ENCODE measurements at places on chromosomes 7 and 10.

DNA sequence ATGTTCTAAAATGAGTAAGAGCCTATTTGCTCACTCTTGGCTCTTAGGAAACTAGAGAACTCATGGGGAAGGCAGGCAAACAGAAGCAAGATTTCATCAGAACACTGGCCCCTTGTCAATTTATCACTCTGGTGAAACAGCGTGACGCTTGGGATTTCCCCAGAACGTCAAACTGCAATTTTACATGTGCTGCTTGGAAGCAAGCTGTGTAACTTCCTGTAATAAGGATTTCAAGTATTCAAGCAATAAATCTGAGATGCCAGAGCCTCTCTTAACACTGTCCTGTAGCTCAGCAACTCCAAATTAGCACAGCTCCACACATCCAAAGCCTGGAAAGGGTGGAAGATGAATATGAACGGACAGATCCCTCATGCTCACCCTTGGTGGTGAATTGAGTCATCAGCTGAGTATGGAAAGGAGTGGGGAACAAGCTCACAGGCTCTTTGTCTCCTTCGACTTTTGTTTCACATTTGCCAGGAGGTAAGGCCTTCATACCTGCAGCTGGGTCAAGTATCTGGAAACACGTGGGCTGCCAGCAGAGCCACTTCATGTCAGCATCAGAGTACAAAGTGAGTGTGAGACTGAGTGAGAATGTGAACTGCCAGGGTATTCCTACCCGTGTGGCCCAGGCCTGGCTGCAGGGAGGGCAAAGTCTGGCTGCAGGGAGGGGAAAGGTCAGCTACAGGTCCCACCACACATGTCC, 140.4 kb upstream of the NAMPT start:
- DNase-seq = no peak

GRCh38 chr7:44982535-44982923, 3.7 kb upstream of the MYO1G start:
- DNase-seq = no peak

- no peak for DNase-seq
Measured at GRCh38 chr10:62761115-62761514, 43.4 kb upstream of the ADO start.

- DNase-seq = no peak
Measured at GRCh38 chr7:66535414-66536329, 93.0 kb upstream of the KCTD7 start.

DNA sequence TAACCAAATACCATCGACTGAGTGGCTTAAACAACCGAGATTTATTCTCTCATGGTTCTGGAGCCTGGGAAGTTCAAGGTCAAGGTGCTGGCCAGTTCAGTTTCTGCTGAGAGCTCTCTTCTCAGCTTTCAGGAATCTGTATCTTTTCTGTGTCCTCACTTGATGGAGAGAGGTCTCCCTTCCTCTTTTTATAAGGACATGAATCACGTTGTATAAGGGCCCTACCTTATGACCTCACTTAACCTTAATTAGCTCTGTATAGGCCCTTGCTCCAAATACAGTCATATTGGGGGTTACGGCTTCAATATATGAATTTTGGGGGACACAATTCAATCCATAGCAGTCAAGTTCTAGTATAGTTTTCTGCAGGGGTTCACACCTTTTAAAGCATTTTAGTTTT, 135.2 kb upstream of the ADO start:
- DNase-seq = no peak

GRCh38 chr10:13043520-13043919, 42.0 kb upstream of the CCDC3 start:
- DNase-seq = no peak

- no peak for DNase-seq
Measured at GRCh38 chr10:92972066-92972870, 88.3 kb upstream of the CYP26C1 start.

GRCh38 chr7:95304990-95305389, 19.3 kb downstream of the PON1 start:
- DNase-seq = no peak

- peak; percentile 48 for DNase-seq
Measured at GRCh38 chr7:89623018-89623672, 531.1 kb upstream of the STEAP1 start.

- DNase-seq = no peak
Measured at GRCh38 chr10:104201636-104202035, 30.5 kb downstream of the CFAP43 start.

DNA sequence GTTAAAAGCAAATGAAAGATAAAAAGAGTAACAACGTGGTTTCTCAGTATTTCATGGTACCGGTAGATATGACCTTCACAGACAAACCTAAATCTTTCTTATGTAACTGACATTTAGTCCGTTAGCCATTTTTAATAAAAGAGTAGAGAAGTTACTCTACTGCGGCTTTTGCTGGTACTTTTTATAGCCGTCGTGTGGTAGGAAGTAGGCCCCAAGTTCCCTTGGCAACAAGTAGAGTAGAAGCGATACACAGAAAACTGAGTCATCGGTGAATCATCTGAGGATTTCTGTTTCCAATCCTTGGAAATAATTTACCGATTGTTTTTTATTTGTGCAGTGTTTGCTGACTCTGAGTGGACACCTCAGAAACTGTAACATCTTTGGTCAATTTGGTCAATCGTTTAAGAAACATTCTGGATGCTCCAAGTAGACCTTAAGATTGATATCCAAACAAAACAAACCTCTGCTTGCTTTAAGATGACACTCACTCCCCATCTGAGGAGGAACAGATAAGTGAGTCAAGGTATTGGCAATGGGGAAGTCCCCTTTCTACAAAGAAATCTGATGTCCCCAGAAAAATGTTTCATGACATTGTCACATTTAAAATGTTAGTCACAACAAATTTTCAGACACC, 63.9 kb upstream of the AHR start:
- DNase-seq = no peak

DNA sequence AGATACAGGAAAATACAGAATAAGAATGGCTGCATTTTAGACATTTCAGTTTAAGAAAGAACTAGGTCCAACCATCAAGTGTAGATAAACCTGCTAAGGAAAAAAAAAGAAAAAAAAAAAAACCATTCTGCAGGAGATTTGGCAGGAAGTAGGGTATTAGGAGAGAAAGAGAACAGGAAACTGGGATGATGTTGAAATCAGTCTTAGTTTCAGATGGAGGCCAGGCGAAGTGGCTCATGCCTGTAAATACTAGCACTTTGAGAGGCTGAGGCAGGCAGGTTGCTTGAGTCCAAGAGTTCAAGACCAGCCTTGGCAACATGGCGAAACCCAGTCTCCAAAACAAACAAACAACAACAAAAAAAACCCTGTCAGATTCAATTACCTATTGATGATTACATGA, 120.2 kb downstream of the RAB11FIP2 start:
- DNase-seq = no peak

GRCh38 chr7:107856806-107857540, 34.0 kb upstream of the DLD start:
- no peak for DNase-seq

DNA sequence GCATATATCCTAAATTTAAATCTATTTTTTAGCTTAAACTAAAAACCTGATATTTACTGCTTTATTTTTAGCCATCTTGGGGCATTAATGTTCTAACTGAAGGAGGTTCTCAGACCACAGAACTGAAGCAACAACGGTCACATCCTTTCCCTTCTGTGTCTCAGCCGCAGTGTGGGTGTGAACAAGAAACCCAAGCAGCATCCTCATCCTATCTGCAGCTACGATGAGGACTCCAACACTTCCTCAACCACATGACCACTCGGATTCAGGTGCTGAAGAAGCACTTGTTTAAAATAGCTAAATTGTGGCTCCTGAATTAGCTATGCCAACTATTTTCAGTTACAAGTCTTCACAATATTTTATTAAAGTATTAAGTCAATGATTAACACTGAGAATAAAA, 5.3 kb downstream of the ESYT2 start:
- DNase-seq = no peak

- DNase-seq = no peak
Measured at GRCh38 chr10:53432035-53432434, 659.5 kb upstream of the MBL2 start.

DNA sequence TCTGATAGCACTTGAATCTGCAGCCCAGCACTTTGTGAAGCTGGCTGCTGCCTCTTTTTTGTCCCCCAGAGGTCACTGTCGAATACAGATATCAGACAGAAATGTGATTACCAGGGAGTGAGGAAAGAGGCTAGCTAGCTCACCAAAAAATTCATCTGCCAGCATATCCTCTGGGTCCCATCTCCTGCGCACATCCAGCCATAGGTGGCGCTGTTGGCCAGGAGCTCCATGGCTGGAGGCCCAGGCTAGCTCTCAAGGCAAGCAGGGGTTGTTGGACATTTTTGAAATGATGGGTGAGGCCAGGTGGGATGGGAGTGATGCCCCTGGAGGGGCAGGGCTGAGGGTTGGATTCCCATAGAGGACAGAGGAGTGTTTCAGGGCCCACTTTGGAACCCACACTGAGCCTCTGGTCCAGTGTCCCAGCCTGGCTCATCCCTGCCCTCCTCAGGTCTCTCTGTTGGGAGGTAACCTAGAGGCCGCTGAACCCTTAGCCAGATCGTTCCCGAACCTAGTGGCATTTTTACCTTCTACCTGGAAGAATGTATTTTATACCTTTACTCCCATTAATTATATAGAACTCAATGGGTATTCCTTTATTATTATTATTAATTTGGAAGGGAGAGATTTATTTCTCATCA, 14.8 kb downstream of the DPCD start:
- peak; percentile 80 for DNase-seq

- peak; percentile 15 for DNase-seq
Measured at GRCh38 chr10:87093632-87094372, 841 bp downstream of the GLUD1 start.

- peak; percentile 76 for DNase-seq
Measured at GRCh38 chr7:150406567-150407421, 27.7 kb downstream of the ZNF775 start.

GRCh38 chr7:25726170-25726780, 425.7 kb upstream of the NFE2L3 start:
- DNase-seq = peak; percentile 89

DNA sequence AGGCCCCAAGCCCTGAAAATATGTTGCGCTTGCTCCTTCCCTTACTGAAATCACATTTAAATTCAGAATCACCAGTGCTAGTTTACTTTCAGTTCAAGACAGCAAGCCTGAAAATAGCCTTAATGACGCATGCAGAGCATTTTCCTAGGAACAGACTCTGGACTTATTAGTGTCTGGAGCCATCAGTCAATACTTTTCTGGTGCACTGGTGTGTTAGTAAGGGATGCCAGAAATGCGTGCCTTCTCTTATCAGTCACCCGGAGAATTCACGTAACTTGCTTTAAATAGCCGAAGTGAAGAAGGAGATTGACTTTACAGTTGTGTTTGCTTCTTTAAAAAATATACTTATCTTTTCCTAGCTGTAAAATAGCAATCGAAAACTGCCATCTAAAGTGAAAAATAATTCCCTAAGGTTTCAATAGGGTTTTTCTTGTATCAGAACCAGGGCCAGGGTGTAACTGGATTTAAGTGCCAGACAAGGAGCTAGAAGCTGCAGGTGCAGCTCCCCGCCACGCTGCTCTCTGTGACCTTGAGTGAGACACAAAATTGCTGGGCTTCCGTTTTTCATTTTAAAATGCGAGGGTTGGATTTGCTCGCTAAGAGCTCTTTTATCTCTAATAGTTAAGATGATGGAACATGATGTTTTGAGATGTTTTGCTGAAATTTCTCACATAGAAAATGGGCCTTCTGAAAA, 177.8 kb downstream of the NSUN6 start:
- no peak for DNase-seq

DNA sequence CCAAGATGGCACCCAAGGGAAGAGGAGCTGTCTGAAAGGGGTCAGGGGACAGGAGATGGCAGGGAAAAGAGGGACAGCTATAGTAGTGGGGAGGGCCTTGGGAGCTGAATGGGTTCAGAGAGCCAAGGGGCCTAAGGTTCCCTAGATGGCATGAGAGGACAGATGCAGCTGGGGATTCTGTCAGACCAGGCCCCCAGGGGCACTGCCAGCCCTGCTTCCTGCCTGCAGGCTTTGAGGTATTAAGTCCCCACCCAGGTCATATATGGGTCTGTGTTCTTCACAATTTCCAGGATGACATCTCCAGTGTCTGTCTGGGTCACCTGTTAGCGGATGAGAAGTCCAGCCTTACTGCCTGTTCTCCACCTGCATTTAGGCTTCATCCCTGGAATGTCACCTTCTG, 56.7 kb downstream of the NEURL1 start:
- no peak for DNase-seq

GRCh38 chr10:25639646-25640045, 294.4 kb upstream of the MYO3A start:
- no peak for DNase-seq

DNA sequence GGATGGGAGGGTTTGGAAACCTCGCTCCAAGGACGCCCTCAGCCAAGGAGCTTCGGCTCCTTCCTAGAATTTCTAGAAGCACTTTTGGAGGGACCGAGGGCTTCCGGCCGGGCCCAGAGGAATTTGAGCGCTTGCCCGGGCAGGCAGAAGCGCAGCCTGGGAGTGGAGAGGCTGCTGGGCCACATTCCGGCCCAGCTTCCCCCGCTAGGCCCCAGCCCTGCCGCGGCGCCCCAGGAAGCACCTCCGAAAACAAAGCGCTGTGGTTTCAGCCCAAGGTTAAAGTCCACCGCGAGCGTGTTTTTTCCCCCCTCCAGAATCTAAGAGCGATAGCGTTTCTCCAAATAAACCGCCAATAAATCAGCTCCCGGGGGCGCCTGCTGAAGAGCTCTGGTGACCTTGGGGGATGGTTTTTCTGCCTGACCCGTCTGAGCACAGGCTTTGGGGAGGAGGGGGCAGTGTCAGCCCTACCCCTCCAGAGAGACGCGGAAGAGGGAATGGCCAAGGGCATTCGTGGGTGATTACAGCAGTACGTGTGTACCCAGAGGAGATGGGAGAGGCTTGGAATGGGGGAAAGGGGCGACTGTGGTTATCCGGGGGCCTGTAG, 5.7 kb upstream of the TNRC18 start:
- DNase-seq = peak; percentile 64

- DNase-seq = peak; percentile 95
Measured at GRCh38 chr7:2993868-2994267, 49.8 kb downstream of the CARD11 start.

DNA sequence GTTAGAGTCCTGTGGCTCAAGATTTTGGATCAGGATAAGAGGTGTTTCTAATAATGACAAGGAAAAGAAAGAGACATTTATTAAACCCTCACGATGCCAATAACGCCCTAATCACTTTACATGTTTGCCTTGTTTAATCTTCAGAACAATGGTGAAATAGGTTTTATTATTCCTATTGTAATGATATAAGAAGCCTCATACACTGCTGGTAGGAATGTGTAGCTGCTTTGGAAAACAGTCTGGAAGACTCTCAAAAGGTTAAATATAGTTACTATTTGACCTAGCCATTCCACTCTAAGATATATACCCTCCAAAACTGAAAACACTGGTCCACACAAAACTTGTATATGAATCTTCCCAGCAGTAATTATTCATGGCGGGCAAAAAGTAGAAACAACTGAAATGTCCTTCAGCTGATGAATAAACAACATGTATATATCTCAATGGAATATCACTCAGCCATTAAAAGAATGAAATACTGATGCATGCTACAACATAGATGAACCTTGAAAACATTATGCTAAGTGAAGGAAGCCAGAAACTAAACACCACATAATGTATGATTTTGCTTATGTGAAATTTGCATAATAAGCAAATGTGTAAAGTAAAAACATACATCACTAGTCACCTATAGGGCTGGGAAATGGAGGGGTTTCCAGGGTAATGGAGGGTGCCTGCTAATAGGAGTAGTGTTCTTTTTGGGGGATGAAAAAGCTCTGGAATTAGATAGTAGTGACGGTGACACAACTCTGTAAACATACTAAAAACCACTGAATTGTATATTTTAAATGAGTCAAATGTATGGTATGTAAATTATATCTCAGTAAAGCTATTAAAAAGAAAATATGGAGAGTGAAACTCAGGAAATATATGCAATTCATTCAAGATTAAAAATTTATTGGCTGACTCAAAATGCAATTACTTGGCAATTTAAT, 76.9 kb upstream of the ANK3 start:
- no peak for DNase-seq
